Fibroblast of skin of scalp (primary cell): ENCODE measurements at places on chromosomes 12 and 14.

DNA sequence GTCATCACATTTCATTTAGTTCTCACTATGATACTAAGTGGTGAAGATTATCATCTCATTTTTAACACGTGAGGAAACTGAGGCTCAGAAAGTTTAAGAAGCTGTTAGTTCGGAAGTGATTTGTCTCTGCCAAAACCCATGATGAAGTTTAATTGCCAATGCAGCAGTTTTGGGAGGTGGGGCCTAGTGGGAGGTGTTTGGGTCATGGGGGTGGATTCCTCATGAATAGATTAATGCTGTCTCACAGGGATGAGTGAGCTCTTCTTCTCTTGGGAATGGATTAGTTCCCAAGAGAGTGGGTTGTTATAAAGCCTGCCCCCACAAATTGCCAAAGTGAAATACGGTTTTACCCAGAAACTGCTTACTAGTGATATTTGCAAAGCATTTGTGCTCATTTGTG is 91.5 kb upstream of the IGF1 start:
- DNase-seq = peak; percentile 31

DNA sequence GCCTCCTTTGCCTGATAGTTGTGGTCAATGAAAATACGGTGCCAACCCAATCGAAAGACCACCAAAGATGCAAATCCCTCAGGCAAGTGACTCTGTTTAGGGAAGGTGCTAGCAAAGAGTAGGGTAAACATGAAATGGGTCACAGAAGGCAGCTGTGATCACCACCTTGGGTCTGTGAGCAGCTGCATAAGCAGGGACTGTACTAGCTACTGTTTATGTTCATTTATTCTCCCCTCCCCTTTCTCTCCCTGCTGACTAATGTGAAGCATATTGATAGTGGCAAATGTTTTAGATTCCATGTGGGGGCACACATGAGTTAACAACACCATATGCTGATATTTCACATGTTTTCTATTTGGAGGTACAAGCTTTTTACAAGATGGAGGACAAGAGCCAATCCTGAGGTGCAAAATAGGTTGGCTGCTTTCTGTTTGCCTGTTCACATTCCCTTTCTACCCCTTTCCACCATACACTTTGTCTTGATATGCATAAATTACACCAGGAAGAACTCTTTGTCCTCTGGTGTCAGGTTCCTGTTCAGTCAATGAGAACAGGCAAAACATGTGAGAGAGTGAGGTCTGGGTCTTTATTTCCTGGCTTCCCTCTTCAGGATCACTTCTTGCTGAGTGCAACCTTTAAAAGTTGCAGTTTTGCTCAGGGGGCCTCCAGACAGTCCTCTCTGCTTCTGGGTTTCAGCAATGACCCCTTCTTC is 71.1 kb downstream of the AVPR1A start:
- DNase-seq = peak; percentile 34

DNA sequence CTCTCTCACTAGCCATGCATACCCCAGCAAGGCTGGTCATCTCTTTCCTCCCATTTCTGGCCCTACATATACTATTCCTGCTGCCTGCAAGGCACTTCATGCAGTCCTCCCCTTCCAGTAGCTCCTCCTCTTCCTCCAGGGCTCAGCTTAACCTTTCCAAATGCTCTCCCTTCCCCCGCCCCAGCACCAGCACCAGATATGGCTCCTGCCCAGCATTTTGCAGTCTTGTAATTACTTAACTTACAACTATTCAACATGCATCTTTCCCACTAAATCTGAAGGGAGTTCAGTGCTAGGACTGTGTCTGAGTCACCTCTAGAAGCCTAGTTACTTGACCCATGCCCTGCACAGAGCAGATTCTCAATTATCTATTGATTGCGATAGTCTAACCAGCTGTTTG is 1.8 kb upstream of the FBXO21 start:
- DNase-seq = no peak

DNA sequence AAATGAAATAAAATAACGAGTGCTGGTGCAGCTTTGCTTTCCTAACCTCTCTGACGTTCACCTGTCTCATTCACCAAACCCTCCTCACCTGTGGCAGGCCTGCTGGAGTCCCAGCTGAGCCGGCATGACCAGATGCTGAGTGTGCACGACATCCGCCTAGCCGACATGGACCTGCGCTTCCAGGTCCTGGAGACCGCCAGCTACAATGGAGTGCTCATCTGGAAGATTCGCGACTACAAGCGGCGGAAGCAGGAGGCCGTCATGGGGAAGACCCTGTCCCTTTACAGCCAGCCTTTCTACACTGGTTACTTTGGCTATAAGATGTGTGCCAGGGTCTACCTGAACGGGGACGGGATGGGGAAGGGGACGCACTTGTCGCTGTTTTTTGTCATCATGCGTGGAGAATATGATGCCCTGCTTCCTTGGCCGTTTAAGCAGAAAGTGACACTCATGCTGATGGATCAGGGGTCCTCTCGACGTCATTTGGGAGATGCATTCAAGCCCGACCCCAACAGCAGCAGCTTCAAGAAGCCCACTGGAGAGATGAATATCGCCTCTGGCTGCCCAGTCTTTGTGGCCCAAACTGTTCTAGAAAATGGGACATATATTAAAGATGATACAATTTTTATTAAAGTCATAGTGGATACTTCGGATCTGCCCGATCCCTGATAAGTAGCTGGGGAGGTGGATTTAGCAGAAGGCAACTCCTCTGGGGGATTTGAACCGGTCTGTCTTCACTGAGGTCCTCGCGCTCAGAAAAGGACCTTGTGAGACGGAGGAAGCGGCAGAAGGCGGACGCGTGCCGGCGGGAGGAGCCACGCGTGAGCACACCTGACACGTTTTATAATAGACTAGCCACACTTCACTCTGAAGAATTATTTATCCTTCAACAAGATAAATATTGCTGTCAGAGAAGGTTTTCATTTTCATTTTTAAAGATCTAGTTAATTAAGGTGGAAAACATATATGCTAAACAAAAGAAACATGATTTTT is 17.1 kb upstream of the AMN start:
- no peak for DNase-seq
